ENCODE measurements at places on chromosomes 1 and 21.

DNA sequence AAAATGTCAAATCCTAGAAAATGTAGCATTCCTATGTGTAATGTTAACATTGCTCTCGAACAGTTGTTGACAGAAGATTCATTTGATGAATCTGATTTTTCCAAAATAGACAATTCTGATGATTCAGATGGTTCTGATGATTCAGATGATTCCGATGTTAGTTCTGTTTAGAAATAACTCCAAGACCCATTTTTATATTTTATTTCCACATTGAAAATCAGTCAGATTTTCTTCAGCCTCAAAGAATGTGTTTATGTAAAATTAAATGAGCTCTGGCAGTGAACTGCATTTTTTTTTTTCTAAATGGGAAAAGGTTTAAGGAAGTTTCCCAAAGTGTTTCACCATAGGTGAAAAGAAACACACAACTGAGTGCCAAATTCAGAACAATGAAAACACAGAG, 136.5 kb downstream of the TSEN15 start:
- no peak for DNase-seq

DNA sequence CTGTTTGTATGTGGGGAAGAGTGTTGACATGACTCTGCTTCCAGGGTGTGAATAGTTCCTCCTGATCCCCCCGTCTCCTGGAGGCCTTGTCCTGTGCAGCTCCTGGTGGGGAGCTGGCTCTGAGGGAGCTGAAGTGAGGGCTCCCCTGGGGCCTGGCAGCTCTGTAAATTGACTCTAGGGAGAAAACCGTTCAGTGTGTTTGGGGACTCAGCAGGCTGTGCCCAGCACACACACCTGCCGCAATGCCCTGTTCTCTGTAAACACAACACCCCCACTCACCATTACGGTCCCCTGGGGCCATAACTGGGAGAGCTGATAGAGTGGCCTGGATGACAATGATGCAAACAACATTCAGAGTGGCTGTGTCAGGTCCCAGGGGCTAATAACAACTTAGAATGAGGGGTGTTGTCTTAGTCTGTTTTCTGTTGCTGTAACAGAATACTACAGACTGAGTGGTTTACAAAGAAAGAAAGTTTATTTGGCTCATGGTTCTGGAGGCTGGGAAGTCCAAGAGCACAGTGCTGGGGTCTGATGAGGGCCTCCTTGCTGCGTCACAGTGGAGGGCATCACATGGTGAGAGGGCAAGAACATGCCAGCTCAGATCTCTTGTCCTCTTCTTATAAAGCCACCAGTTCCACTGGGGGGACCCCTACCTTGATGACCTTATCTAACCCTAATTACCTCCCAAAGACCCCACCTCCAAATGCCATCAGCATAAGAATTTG, 15.3 kb downstream of the ADORA1 start:
- DNase-seq, result no peak

DNA sequence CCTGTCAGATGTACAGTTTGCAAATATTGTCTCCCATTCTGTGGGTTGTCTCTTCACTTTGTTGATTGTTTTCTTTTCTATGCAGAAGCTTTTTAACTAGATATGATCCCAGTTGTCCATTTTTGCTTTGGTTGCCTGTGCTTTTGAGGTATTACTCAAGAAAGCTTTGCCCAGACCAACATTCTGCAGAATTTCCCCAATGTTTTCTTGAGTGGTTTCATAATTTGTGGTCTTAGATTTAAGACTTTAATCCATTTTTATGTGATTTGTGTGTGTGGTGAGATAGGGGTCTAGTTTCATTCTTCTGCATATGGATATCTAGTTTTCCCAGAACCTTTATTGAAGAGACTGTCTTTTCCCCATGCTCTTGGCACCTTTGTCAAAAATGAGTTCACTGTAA, 116.9 kb downstream of the DUSP10 start:
- DNase-seq, result peak; percentile 76

GRCh38 chr1:208279826-208280588, 35.8 kb upstream of the PLXNA2 start:
- no peak for DNase-seq

- no peak for DNase-seq
These were observed 8.3 kb downstream of the IL24 start for GRCh38 chr1:206905295-206906164.

DNA sequence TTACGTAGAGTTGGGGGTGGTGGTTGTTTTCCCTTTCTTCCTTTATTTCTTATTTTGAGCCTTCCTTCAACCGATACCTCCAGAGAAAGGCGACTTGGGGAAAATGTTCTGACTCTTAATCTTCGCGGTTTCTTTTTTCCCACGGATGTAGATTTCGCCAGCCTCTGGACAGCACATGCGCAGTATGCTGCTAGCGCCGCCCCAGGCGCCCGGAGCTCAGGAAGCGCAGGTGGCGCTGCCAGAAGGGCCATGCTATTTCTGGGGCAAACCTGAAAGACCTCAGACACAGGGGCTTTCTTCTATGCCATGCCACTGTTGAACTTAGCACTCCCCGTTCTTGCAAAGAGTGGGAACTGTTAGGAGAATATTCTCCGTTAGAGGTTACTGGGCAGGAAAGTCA, 392.1 kb downstream of the KIF26B start:
- peak; percentile 73 for DNase-seq

DNA sequence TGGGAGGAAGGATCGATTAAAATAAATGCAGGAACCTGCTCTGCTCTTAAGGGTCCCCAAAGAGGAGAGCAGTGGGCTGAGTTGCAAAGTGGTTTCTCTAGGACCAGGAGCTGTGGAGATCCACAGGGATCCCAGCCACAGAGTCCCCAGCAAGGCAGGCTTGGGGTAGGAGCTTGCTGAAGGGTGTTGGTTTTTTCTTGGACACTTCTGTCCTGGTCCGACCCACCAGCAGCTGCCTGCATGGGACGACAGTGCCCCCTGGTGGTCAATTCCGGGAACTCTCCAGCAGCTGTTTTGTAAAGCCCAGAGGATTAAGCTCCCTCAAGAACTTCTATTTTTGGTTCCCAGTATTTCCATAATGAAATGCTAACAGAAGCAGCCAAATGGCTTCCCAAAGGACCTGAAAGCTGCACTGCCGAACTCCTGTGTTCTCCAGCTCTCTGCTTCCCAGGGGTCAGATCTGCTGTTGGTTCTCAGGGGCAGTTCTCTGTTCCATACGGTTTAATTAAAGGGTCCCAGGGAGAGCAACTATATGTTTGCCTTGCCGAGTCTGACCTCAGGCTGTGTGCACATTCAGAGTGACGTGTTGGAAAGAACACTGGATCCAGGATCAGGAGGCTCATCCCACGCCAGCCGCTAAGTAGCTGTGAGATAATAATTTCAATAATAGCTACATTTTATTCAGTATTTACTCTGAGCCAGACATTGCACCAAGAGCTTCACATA, 23.2 kb downstream of the NENF start:
- DNase-seq, result peak; percentile 76

DNA sequence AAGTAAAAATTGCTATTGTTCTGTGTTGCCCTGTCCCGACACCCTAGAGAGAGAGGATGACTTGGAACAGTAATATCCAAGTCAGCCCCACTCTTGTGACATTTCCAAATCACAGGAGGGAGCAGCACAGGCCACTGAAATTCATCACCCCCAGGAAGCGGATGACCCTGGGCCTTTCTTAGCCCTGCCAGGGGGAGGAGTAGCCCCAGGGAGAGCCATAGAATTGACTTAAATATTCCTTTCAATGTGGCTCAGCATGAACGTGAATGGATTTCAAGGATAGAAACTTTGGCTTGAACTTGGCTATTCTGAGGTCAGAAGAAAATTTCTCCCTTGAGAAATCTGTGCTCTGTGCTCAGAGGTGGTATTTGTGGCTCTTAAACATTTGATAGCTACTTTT, 80.6 kb downstream of the CENPF start:
- no peak for DNase-seq

- DNase-seq, result no peak
These were observed 739.7 kb downstream of the LTN1 start for GRCh38 chr21:28252928-28253327.

DNA sequence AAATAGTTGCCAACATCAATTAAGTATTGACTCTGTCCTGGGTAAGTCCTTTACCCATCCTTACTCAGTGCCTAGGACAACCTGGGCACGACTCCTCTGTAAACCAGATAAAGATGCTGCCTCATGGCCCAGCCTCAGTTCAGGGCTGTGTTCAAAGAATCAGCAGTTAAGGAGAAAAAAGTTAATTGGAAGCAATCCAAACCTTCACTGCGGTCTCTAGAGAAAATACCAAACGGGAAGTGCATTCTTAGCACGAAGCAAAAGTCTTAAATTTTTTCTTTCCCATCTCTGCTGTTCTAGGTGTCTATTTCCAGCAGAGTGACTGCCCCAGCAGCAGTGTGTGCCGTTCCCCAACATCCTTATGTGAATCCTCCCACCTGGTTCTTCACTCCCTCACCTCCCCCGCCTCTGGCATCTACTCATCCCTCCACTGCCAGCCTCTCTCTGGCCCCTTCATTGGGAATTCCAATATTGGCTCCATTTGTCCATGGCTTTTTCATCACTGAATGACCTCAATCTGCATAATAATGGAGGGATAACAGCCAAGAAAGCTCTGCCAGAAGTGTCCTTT, 23.2 kb downstream of the KANK4 start:
- peak; percentile 86 for DNase-seq
